Suprapubic skin (tissue), 4 donors: ENCODE measurements at places on chromosomes 6 and 20.

DNA sequence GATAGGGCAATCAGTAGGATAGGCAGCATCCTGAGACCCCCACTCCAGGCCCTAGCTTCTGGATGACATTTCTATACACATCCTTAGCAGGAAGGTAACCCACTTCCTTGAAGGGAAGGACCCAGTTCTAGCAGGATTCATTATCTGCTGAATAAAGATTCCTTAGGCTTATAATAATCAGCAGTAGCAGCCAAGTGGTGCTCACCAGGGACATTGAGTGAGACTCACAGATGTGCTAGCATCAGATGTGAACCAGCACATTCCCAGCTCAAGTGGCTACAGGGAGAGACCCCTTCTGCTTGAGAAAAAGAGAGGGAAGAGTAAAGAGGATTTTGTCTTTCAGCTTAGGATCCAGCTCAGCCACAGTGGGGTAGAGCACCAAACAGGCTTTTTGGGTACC is 244.8 kb upstream of the UFL1 start:
- DNase-seq: no peak

GRCh38 chr6:134472661-134473060 is 154.7 kb upstream of the SGK1 start:
- no peak for DNase-seq

- peak; percentile 44 for DNase-seq
Observed at GRCh38 chr20:41334443-41335421, 5.9 kb upstream of the LPIN3 start.

DNA sequence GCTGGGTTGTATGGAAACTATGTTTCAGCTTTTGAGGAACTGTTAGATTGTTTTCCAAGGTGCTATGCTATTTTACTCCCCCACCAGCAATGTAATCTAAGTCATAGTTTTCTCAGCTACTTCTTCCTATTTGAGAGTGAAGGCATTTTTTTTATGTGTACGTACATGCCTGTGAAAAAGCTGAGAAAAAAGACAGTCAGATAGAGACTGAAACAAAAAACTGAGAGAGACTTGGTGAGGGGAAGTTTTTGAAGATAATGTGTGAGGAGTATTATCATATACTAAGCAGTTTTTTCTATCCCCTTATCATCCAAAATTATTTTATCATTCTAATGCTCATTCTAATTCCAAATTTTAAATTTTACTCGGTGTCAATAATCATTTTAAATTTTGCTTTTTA is 780.0 kb downstream of the BCKDHB start:
- no peak for DNase-seq

- peak; percentile 65 for DNase-seq
Observed at GRCh38 chr20:58981628-58982364, 740 bp downstream of the NELFCD start.

GRCh38 chr20:7722564-7722963 is 217.7 kb downstream of the HAO1 start:
- no peak for DNase-seq

DNA sequence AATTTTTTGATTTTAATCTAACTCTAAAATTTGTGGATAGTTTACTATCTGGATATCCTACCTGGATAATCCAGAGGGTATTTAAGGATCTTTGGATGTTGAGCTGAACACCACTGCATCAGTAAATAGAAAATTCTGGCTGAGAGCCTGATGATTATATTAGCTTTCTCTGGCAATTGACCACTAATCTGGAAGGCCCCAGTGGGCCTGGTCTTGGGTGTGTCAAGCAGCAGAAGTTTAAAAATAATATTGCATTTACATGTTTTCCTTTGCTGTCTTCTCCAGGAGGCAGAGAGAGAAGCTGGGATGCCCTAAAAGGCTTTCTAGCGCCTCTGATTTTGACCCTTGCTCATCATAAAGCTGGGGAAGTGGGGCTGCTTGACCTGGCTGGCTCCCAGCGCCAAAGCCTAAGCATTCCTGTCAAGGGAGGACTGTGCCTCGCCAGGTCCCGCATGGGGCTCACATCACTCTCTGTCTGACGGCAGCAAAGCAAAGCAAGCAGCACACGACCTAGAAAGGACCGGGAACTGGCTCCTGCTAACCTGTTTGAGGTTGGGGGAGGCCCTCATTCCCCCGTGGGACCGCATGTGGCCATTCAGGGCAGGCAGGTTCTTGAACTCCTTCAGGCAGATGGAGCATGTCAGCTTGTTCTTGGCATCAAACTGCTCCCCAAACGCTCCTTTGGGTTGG is 46.6 kb upstream of the MRPS10 start:
- DNase-seq: no peak

DNA sequence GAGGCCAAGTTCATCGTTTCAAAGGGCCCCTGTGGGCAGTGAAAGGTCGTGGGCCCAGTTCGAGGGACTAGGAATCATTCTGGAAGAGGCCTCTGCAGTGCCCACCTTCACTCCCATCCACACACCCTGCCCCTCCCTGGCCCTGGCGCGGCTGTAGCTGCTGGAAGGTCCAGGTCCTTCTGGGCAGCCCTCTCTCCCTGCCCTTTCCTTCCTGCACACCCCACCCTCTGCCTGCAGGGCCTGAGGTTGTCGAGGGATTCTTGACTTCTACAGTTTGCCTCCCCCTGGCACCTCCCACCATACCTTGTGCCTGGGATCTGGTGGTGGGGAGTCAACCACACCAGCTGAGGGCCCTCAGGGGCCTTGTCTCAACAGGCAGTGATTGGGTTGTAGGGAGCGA is 4.5 kb upstream of the MYT1 start:
- DNase-seq: no peak

GRCh38 chr6:126773112-126773805 is 345.2 kb upstream of the RSPO3 start:
- DNase-seq: no peak

DNA sequence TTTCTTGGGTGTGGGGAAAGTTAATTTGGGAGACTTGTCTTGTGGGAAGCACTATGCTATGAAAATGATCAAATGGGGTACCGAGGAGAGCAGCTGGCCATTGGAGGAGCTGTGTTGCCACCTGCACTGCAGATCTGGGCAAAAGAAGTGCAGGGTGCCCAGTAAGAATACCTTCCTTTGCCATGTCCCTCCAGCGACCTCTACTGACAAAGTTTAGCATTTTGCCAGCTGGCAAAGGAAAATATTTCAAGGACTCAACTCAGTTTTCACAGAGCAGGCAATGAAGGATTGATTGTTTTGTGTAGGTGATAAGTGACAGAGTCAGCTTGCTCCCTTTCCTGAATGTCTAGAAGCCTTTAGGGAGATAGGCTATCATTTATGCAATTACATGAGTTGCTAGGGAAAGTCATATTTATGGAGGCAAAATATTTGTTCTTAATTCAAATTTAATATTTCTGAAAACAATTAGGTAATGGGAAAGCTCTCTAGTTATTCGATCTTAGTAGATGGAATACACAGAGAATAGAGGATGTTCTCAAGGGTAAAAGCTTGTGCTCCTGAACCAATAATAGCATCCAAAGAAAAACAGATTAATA is 118.4 kb downstream of the FARS2 start:
- no peak for DNase-seq

- DNase-seq: no peak
Observed at GRCh38 chr20:43444107-43444506, 13.6 kb upstream of the SRSF6 start.

DNA sequence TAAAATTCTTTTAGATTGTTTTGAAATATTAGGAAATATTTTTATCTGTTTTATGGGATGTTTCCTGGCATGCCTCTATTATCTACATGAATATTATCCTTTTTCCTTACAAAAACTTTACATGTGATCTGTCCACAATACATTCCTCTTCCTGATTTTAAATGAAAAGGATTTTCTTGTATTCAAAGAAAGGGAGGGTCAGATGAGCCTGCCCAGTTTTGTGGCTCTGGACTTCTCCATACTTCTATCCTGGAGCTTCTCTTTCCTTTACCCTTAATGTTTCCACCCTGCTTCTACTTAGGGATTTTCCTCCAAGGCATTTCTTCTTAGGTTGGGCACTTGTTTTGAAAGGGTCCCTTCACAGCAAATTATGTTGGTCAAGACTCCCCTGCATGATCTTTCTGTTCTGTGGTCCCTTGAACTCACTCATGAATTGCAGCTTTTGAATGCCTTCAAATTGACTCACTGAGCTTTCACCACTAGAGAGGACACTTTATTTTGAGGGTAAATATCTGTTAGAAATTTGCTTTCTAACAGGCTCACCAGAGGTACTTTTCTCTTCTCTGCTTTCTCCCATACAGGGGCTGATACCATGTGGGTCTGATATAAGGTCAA is 104.9 kb downstream of the CENPW start:
- DNase-seq: no peak
